ENCODE measurements at places on chromosomes 1 and 21.

- no peak for DNase-seq
These were observed 41.6 kb upstream of the GUCA2A start for GRCh38 chr1:42206164-42206563.

GRCh38 chr1:179911812-179912211 is 29.7 kb downstream of the TOR1AIP1 start:
- no peak for DNase-seq

DNA sequence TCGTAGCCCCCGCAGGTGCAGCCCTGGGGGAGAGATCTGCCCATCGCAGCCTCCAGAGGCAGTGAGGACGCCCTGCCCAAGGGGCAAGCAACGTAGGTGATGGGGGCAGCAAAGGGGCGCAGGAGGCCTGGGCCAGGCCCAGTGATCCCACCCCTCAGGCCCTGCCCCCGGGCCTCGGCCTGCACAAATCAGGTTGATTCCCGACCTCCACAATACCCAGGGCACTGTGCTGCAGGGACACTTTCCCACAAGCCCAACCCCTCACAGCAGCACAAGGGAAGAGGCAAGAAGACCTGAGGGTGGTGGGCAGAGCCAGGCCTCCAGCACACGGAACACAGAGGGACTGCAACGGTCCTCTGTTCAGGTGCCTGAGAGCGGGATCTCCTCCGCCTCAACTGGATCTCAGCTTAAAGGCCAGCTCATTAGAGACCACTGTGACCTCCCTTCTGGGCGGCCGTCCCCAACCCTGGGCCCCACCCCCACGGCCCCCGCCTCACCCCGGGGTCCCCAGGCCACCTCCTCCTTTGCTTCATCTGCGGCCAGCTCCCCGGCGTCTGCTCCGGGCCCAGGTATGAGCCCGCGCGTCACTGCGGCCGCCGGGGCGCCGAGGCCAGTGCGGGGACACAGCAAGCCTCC is 812 bp upstream of the ARF1 start:
- DNase-seq = no peak

- no peak for DNase-seq
These were observed 421.7 kb upstream of the DEPDC1 start for GRCh38 chr1:68918563-68918962.

DNA sequence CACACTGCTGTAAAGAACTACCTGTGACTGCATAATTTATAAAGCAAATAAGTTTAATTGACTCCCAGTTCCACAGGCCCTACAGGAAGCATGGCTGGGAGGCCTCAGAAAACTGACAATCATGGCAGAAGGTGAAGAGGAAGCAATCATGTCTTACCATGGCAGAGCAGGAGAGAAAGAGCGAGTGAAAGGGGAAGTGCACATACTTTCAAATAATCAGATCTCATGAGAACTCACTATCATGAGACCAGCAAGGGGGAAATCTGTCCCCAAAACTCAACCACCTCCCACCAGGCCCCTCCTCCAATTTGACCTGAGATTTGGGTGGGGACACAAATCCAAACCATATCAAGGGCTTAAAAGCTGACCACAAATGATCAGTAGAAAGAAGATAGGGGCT is 493.2 kb downstream of the PTPRC start:
- no peak for DNase-seq

GRCh38 chr1:175317309-175317708 is 124.7 kb upstream of the KIAA0040 start:
- no peak for DNase-seq

DNA sequence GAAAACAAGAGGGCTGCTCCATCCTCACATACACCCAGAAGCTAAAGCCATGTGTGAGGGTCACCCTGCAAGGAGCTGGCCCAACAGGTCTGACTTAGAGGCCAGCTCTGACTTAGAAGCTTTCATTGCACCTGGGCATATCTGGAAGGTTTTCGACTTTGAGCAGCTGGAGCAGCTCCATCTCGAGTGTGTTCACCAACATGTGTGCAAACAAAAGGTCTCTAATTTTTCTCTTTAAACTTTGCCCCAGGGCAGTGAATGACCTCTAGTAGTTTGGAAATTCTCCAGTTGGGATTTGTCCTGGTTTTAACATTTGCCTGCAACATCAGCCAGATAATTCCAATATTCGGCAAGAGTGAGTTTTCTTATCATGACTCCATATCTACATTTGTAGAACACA is 108.3 kb downstream of the TNR start:
- no peak for DNase-seq

GRCh38 chr21:17987382-17988101 is 168.4 kb upstream of the C21orf91 start:
- DNase-seq = no peak

GRCh38 chr1:34984793-34985608 is at the start of gene TMEM35B:
TMEM35B (minus strand) TSS chr1:34985347; CDS start chr1:34985305, 42 bp downstream.
- DNase-seq = peak; percentile 68

- DNase-seq = no peak
These were observed 150.6 kb upstream of the HMGB4 start for GRCh38 chr1:33713058-33713877.

GRCh38 chr1:213564215-213564659 is 423.5 kb upstream of the PROX1 start:
- DNase-seq = no peak

- DNase-seq = no peak
These were observed 12.3 kb upstream of the HES5 start for GRCh38 chr1:2542246-2542915.

GRCh38 chr1:10155087-10155712 is 55.2 kb upstream of the KIF1B start:
- DNase-seq = no peak

- DNase-seq = peak; percentile 27
These were observed 10.7 kb downstream of the MR1 start for GRCh38 chr1:181044449-181044966.

DNA sequence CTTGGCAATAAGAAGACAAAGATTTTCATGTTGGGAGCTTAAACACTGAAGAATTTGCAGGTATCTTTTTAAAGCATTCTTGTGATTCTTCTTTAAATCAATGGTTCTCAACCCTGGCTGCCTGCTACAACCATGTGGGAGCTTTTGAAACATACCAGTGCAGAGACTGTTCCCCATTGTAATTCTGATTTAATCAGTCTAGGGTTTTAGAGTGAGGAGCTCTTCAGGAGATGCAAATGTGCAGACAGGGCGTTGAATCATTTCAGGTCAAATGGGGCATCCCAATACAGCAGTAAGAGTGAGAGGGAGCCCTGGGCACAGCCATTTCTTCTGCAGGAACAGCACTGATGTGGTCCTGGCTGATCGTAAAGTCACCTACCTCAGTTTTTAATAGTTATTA is 24.3 kb downstream of the KCNJ6 start:
- no peak for DNase-seq
